ENCODE measurements at places on chromosomes 6 and 20.

- DNase-seq: no peak
Measured at GRCh38 chr6:105896052-105896820, 189.9 kb upstream of the PRDM1 start.

GRCh38 chr6:40923326-40923725 lies 115.7 kb downstream of the UNC5CL start:
- no peak for DNase-seq

- no peak for DNase-seq
Measured at GRCh38 chr6:139131736-139132280, 3.1 kb upstream of the HECA start.

GRCh38 chr6:112281821-112282615 lies 27.7 kb upstream of the LAMA4 start:
- no peak for DNase-seq

GRCh38 chr6:138464085-138464484 lies 35.2 kb downstream of the NHSL1 start:
- DNase-seq: no peak

GRCh38 chr6:164068527-164068926 lies 654.0 kb downstream of the QKI start:
- DNase-seq: no peak

GRCh38 chr6:145632971-145633370 lies 102.3 kb downstream of the EPM2A start:
- no peak for DNase-seq

GRCh38 chr6:22095836-22096235 lies 201.0 kb downstream of the PRL start:
- no peak for DNase-seq

DNA sequence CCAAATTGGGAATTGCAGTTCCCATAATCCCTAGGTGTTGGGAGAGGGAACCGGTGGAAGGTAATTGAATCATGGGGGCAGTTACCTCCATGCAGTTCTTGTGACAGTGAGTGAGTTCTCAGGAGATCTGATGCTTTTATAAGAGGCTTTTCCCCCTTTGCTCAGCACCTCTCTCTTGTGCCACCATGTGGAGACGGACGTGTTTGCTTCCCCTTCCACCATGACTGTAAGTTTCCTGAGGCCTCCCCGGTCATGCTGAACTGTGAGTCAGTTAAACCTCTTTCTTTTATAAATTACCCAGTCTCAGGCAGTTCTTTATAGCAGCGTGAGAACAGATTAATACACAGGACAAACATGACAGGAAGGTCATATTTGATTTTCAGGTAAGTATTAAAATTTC lies 25.3 kb upstream of the HECA start:
- no peak for DNase-seq

DNA sequence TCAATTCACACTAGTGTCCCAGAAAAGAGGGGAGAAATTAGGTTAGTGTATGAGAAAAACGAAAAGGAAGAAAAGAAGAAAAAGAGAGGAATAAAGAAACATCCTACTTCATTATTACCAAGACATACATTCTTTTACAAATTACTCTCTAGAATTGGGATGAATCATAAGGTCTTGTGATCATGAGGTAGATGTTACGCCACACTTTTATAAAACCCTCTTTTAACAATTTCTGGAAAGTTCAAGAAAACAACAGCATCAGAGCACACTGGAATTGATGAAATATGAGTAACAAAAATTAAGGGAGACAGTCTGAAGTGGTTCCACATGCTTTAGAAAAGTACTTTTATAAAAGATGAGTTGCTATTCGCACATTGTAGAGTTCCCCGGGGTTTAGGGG lies 32.6 kb upstream of the NRSN1 start:
- no peak for DNase-seq

DNA sequence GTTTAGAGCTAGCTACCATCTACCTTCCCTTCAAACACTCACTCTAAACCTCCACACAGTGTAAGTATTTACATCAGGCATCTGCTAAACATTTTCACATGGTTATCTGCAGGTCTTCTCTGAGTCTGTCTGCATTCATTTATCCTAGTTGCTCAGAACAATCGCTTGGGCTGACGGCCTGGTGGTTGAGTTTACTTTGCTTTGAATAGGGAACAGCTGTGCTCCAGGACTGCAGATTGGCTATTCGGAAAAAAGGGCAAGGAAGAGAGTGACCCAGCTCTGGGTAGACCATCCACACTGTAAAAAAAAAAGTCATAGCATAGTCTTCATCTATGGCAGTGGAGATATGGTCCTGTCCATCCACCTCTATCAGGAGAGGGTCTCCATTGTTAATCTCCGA lies 115.3 kb upstream of the ESR1 start:
- no peak for DNase-seq

GRCh38 chr6:34131326-34132290 lies 14.3 kb downstream of the GRM4 start:
- DNase-seq: no peak

- DNase-seq: no peak
Measured at GRCh38 chr6:18087396-18088165, 34.9 kb downstream of the NHLRC1 start.

GRCh38 chr20:46134716-46135115 lies 16.6 kb downstream of the CD40 start:
- DNase-seq: no peak

DNA sequence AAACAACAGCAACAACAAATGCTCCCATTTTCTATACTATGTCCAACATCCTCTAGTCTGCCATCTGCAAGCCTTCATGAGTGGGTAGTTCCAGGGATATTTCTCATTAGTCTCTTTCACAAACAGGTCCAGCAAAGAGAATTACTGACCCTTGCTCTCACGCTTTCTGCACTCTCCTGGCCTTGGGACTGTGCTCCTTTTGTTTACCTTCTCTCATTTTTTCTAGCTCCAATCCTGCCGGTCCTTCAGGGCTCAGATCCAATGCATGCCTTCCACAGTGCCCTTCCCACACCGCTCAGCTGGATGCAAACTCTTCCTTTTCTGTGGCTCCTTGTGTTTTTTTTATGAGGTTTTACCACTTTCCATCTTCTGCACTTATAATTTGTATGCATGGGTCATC lies 47.2 kb downstream of the ADTRP start:
- DNase-seq: no peak

DNA sequence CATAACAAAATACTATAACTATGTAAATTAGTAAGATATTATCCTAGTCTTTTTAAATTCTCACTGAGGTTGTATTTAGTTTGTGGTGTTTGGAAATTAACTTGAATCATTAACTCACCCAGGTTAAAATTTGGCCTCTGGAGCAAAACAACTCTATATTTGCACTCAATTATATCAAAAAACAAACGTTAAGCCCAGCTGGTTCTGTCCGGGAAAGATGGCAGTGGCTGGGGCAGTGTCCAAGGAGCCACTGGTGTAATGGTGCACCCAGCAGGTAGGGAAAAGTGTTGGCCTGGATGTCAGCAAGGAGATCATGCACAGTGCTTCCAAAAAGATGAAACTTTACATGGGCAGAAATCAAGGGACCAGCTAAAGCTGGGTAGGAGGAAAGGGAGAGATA lies 285.3 kb upstream of the CITED2 start:
- no peak for DNase-seq

- DNase-seq: peak; percentile 13
Measured at GRCh38 chr6:33073431-33073871, at the start of gene HLA-DPA1. TSS of gene HLA-DPA1 (minus strand) at chr6:33073649.

GRCh38 chr20:58709703-58710039 lies 17.1 kb downstream of the NPEPL1 start:
- no peak for DNase-seq

DNA sequence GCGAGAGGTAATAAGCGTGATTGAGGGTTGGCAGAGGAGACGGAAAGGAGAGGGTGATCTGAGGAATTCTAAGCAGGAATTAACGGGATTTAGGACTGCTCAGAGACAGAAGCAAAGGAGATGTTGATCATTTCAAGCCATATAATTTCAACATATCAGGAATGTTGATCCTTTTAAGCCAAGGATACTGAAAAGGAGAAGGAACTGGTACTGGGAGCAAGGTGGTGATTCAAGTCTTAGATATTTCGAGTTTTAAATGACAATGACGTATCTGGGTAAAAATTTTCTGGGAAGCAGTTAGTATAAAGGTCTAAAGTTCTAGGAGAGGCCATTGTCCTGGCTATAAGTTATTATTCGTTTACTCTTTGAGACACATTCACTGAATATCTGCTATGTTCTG lies 91.3 kb upstream of the OGFRL1 start:
- no peak for DNase-seq

- DNase-seq: no peak
Measured at GRCh38 chr20:52924411-52925271, 47.5 kb upstream of the TSHZ2 start.

GRCh38 chr6:138231381-138231886 lies 13.1 kb upstream of the PBOV1 start:
- no peak for DNase-seq

DNA sequence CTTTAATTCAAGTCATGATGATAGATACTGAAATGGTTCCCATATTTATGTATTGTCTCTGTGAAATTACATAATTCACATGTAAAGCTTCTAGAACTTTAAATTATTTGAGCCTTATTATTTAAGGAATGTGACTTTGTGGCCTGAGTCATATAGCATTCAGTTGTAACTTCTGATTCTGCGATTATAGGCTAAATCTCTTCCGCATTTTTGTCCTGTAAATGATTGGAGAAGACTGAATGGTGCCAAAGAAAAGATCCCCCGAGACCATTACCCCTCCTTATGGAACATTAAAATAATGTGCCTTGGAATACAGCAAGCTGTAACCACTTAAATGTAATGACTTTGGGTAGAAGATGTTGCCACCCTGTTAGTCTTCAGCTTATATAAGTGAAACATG lies 63.3 kb upstream of the MAP7 start:
- DNase-seq: no peak

DNA sequence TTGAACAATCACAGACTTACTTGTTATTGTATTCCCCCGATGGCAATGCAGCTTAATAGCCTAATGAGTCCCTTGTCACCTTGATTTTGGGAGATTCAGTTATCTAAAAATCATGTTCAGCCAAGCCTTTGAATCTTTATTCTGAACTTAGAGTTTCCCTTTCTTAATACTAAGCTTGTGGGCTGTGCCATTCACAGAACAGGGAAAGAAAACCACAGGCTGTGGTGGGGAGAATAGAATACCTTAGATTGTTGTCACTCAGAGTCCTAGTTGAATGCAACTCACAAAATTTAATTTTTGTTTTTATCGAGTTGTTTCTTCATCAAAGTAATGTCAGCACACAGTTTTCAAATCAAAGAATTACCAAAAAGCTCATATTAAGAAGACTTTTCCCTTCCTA lies 37.4 kb downstream of the RFPL4B start:
- no peak for DNase-seq

- DNase-seq: no peak
Measured at GRCh38 chr6:127328043-127328609, 15.3 kb downstream of the ECHDC1 start.

DNA sequence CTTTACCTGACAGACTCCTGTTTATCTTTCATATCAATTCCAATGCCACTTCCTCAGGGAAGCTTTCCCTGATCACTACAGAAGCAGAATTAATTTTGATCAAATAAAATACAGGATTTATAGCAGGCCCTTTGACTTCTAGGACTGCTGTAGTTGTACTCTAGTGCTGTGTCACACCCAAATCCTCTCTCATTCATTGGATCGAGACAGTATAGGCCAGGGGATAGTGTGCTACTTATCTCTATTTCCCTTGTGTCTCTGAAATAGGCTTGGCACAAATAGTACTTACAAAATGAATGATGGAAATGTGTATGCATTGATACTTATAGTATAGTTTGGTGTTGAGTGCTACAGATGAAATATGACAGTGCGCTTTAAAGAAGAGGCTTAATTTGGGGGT lies 19.8 kb downstream of the RALY start:
- no peak for DNase-seq

GRCh38 chr20:61042506-61043385 lies 209.3 kb upstream of the CDH4 start:
- no peak for DNase-seq

- DNase-seq: peak; percentile 58
Measured at GRCh38 chr20:2005831-2006426, 12.1 kb upstream of the PDYN start.
